ENCODE measurements at places on chromosomes 11 and 22.

DNA sequence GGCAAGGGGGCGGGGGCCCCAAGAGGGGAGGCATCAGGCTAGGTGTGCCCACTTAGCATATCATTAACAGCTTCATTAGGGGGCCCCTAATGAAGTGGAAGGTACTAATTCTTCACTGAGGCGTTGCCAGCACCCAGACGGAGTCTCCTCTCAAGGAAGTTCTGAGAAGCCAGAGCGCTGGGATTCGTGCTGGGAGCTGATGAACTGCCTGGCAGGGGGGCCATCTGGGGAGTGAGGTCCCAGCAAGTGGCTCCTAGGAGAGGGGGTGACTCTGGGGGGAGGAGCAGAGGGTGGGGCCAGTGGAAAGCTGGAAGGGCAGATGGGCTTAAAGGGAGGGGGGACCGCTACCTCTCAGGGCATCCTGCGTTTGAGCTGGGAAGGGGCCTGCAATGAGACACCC, 29.8 kb downstream of the DAGLA start:
- DNase-seq: peak; percentile 80

- no peak for DNase-seq
Observed at GRCh38 chr22:30043161-30043560, 37.1 kb upstream of the HORMAD2 start.

GRCh38 chr11:46472662-46472994, 81.1 kb upstream of the CHRM4 start:
- DNase-seq: no peak

DNA sequence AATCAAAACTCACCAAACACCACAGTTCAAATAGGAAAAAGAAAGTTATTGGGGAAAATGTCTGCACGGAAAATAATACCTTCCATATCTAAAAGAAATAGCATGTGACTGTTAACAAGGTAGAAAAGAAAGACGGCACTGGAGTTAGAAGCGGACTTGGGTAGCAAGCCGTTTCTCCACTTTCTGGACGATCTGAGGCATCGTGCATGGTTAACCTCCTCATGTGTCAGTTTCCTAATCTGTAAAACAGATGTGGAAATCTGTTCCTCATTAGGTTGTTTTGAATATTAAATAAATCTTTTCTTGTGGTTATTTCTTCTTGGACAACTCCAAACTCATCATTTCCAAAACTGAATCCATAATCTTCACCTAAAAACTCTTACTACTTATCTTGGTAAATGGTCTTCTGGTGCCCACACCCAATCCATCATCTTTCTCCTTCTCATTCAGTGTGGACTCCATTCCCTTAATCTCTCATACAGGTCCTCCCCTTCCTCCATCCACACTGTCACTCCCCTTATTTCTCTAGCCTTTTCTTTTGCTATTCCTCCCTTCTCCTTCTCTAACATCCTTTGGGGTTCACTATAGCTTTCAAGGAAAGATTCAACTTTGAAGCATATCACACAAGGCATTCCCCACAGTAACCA, 53.5 kb downstream of the VSIG10L2 start:
- DNase-seq: no peak

DNA sequence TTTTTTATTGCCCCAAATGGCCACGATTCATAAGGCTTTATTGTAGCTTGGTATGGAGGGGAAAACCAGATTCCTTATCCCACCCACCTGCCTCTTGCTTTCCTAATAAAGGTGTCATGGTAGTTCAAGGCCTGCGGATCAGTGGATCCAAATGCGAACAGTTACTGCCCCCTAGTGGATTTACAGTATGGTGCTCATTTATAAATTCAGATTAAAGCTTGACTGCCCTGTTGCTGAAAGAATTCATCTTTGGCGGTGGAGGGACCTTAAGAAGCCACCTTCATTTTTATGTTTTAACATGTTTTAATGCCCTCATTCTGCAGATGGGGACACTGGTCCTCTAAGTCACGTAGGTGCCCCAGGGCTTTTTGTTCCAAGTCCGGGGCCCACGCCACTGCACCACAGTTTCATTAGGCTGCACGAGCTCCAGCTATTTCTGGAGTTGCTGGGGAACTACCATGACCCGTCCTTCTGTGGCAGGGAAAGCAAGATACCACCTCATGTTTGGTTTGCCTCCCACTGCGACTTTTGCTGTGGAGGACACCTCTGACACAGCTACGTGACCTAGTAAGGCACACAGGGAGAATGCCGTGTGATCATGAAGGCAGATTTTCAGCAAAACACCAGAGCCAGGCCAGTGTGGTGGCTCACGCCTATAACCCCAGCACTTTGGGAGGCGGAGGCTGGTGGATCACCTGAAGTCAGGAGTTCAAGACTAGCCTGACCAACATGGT, 15.6 kb upstream of the INCENP start:
- peak; percentile 47 for DNase-seq

DNA sequence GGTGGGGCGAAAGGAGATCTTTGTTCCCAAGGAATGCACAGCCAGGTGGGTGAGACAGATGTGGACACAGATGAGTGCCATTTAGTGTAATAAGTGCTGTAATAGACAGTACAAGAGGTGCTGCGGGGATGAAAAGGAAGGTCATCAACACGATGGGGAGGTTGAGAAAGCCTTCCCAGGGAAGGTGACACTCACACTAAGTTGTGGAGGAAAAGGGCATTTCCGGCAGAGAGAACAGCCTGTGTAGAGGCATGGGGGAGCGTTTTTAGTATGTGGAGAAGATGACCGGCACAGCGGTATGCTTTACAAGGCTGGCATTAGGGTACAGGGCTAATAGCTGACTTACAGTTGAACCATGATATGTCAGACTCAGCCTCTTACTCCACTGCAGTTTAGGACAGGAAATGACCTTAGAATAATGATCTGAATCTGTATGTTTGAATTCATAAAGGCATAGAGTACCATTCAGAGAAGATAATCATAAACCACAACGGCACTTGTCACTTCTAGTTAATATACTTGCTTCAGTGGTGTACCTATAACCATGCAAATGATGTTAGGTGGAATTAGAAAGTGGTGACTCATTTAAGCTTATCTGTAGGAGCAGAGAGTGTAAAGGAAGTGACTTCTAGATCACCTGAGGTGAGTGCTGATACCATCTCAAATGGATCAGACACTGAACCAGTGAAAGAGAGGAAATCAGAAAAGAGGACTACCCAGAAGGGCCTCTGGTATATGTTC, 60.6 kb downstream of the FAM83F start:
- no peak for DNase-seq

- DNase-seq: no peak
Observed at GRCh38 chr22:19097518-19097917, 24.7 kb downstream of the DGCR2 start.

GRCh38 chr22:46060292-46061123, 83.5 kb upstream of the WNT7B start:
- no peak for DNase-seq

DNA sequence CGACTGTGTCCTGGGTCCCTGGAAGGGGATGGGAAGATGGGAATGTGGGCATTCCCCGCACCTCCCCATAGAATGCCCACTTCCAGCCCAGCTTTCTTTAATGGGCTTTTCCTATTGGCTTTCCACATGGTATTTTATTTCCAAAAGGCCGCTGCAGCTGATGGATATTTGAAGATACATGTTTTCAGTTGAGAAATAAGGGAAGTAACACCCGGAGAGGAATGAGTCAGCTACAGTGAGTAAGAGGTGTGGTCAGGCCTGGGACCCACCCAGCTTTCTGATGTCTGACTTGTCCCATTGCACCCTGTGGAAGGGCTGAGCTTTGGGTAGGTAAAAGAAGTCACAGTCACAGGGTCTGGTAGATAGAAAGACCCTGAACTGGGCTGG, 476.9 kb downstream of the MIAT start:
- DNase-seq: no peak

- DNase-seq: no peak
Observed at GRCh38 chr11:119501777-119502405, 78.9 kb upstream of the THY1 start.

- no peak for DNase-seq
Observed at GRCh38 chr11:62069986-62070919, 53.6 kb upstream of the INCENP start.

GRCh38 chr11:16795146-16795545, 56.7 kb downstream of the C11orf58 start:
- DNase-seq: no peak

GRCh38 chr11:70066136-70066520, 12.0 kb upstream of the ANO1 start:
- DNase-seq: no peak

GRCh38 chr11:35662649-35663407, at the start of gene TRIM44:
Gene TRIM44 (plus strand): TSS chr11:35662775. CDS start chr11:35663112, 337 bp downstream.
- DNase-seq: peak; percentile 89

DNA sequence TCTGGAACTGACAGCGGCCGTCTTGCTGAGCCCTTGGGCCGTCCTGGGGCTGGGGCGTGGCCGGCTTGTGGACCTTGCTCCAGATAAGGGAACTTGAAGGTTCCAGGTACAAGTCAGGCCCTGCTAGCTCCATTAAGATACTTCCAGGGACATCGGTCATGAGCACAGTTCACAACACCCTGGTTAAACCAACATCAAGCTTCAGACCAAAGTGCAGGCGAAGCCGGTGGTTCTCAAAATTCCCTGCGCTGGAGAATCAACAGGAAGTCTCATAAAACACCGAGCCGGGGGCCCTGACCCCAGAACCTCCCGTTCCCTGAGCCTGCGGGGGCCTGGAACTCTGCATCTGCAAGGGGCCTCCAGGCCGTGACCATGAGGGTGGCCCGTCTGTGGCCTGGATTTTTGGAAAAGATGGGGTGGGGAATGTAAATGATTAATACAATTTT, 1043.8 kb downstream of the BRD1 start:
- DNase-seq: no peak

- DNase-seq: no peak
Observed at GRCh38 chr11:27719546-27719925, 19.3 kb upstream of the BDNF start.

GRCh38 chr22:18029686-18030267, 5.4 kb upstream of the MICAL3 start:
- no peak for DNase-seq

GRCh38 chr11:7651700-7652099, 21.6 kb downstream of the CYB5R2 start:
- DNase-seq: no peak

DNA sequence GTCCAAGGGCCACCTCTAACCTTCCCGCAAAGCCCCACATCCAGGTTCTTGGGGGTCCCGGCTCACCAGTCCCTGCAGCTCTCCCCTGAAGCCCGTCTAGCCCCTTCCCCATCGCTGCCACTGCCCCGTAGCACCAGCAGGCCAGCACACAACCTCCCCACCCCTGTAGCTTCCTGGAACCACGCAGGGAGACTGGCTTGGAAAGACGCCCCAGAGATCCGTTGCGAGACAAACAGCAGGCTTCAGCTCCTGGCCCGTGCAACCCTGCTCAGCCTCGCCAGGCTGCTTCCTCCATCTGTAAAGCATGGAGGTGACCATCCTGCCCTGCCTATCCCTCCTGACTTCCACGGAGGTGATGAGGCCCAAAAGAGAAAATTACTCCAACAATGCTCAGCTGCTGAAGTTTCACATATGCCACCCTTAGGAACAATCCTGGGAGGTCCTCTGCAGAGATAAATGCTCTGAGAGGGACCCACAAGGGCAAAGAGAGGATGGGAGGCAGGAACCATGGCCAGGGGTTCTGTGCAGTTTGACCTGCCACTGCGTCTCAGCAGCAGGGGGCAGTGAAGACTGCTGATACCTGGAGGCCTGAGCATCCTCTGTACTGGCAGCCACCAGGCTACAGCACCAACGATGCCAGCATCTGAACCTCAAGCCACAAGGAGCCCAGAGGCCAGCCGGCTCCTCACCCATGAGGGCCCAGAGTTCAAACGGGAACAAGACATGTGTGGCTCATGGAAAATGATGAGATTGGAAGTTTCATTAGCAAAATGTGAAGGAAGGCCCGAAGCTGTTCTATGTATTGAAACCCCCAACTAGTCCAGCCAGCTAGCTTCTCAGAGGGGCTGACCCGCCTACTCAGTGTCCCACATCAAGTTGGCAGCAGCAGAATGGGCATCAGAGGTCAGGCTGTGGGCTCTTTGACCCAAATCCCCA, 16.1 kb downstream of the DGCR2 start:
- no peak for DNase-seq

- DNase-seq: no peak
Observed at GRCh38 chr11:73752903-73753302, 8.0 kb downstream of the RAB6A start.

- no peak for DNase-seq
Observed at GRCh38 chr11:64856382-64857227, 12.2 kb upstream of the CDC42BPG start.

DNA sequence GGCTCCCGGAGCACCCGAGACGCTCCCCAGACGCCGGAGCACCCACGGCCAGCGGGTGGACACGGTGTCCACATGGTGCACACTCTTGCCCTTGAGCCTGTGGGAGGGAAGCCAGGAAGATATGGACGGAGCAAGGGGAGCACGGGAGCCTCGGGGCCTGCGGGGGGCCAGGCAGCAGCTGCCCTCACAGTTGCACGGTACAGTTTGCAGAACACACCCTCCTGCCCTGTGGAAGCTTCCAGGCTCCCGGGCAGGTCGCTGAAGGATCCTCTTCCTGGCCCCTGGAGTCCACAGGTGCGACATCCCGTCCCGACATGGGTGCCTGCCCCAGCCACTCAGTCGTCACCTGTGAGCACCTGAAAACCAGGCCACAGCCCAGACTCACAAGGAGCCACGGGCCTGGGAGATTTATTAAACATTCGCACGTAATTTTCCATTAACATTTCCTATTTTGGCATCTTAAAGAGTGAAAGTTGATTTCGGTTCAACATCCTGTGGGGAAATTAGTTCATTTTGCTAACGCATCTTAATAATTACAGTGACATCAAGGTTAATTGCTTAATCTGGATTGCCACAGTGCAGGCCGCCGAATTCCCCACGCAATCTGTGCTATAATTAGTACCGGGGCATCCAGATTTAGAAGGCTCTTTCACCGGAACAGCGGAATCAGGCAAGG, 253.3 kb downstream of the BRD1 start:
- DNase-seq: no peak

GRCh38 chr11:120012245-120012644, 125.7 kb downstream of the TRIM29 start:
- no peak for DNase-seq

- no peak for DNase-seq
Observed at GRCh38 chr22:46274381-46274780, 6.6 kb downstream of the TTC38 start.

DNA sequence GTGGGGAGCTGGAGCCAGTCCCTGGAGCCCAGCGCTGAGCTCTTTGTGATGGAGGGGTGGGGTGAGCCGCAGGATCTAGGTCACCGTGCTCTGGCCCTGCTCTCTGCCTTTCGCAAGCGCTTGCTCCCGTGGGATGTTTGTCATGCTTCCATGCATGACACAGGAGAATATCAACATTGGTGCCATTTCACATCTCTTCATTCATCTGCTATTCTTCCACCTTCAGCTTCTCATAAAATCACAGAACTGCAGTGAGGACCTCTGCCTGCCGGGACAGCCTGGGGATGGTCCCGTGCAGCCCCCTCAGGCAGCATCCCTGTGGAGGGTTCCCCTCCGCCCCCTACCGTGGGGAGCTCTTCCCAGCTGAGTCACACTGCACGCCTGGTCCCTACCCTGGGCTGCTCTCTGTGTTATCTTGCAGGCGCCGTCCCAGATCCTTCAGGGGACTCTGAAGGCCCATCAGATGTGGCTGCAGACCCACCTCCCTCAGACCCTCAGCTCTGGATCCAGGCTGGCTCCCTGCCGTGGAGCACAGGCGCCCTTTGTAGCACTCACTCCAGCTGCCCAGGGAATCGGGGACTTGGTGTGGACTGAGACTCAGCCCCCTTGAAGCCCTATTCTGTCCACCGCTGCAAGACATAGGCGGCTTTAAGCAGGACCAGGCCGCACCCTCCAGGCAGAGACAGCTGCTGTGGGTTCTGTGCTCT, 5.1 kb upstream of the SEPTIN5 start:
- DNase-seq: no peak

- no peak for DNase-seq
Observed at GRCh38 chr22:42462016-42462415, 29.8 kb upstream of the NFAM1 start.

- DNase-seq: no peak
Observed at GRCh38 chr11:30911247-30911646, 325.1 kb upstream of the MPPED2 start.

Measured in NCI-H2171 (cell line).